ENCODE measurements at places on chromosomes 3 and 15.

- DNase-seq: peak; percentile 35
Measured at GRCh38 chr3:179348325-179349013, 960 bp downstream of the MFN1 start.

DNA sequence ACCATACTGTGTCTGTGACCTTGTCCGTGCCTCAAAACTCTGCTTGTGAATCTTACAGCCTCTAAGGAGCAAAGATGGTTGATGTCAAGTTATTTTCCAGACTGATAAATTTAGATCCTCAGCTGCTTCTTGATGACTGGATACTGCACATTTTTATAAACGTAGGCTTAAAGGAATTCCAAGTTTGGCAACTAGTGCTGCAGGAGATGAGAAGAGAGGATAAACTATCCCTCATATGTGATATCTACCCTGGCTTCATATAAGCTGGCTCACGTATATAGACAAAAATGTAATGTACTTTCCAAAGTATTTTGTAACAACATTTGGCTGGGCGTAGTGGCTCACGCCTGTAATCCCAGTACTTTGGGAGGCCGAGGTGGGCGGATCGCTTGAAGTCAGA is 89.6 kb downstream of the GMPS start:
- no peak for DNase-seq

- DNase-seq: no peak
Measured at GRCh38 chr3:40167958-40168357, 141.5 kb upstream of the EIF1B start.

- no peak for DNase-seq
Measured at GRCh38 chr3:85589145-85589544, 630.4 kb downstream of the CADM2 start.

DNA sequence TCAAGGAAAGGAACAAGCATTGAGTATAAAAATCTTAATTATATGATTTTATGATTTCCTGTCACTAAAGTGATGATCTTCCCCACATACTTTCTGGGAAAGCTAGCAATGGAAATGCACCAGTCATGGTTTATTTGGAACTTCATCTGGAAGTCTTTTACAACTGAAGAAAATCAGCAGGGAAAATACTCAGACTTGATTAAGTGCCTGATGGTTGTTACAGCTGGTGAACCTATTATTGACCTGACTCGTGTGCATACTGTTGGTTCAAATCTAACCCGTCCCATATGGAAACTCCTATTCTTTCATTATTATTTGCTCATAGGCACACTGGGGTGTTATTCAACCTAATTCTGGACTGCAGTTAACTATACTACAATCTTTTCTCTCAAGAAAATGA is 701.8 kb upstream of the CCDC54 start:
- DNase-seq: no peak

Measured in OCI-M1 (cell line).